Right forelimb (tissue), 1 donor: ENCODE measurements at places on chromosomes 11 and 22.

DNA sequence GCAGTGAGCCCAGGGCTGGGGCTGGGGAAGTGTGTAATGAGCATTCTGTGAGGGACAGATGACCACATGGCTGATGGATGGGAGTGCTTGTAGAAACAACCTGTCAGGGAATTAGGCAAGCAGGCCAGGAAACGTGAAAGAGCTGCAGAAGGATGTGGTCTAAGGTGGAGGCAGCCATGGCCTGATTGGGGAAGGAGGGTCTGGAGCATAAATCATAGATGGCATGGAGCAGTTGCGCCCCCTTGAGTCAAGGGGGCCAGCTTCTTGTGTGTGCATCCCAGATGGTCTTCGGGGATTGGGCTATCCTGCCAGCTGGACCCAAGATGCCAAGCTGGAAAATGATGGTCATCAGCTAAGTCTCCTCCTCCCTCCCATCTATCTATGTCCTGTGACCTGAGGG lies 119.4 kb upstream of the CLPB start:
- DNase-seq: no peak

GRCh38 chr11:125464666-125465065 lies 31.4 kb downstream of the FEZ1 start:
- DNase-seq: no peak

DNA sequence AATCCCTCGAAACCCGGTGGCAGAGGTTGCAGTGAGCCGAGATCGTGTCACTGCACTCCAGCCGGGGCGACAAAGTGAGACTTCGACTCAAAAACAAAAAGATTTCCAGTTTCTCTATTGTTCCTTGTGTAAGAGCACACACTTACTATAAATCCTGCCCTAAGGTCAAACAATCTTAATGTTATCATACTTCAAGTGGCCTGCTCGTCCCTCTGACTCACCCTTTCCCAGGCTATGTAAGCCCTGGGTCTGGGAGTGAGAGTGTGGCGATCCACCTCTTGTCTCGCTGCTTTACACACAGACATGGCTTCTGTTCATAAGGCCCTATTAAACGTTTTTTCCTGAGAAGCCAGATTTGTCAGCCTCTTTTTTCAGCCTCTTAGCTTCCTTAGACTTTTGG lies 24.4 kb upstream of the A4GALT start:
- DNase-seq: no peak

- no peak for DNase-seq
Observed at GRCh38 chr11:105000167-105000566, 22.8 kb downstream of the CASP5 start.
